ENCODE measurements at places on chromosomes 1 and 21.

- no peak for DNase-seq
Observed at GRCh38 chr1:197029749-197030148, 37.3 kb downstream of the F13B start.

DNA sequence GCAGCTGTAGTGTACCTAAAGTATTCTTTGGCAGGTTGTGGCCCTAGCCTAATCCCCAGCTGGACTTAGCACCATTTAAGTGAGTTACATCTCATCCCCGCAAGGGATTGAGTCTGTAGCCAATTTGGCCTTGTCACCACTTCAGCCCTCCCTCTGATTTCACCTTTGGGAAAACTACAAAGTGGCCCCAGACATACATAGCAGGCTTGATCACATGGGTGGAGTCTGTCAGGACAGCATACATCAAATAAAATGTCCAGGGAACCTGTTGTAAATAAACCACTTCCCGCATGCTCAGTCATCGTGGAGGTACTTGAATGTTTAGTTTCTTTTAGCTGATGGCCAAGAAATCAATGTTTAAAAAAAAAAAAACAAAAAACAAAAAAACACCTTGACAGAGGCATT lies 142.5 kb downstream of the DHRS3 start:
- no peak for DNase-seq

GRCh38 chr1:223264529-223264928 lies 99.4 kb downstream of the SUSD4 start:
- DNase-seq = no peak

DNA sequence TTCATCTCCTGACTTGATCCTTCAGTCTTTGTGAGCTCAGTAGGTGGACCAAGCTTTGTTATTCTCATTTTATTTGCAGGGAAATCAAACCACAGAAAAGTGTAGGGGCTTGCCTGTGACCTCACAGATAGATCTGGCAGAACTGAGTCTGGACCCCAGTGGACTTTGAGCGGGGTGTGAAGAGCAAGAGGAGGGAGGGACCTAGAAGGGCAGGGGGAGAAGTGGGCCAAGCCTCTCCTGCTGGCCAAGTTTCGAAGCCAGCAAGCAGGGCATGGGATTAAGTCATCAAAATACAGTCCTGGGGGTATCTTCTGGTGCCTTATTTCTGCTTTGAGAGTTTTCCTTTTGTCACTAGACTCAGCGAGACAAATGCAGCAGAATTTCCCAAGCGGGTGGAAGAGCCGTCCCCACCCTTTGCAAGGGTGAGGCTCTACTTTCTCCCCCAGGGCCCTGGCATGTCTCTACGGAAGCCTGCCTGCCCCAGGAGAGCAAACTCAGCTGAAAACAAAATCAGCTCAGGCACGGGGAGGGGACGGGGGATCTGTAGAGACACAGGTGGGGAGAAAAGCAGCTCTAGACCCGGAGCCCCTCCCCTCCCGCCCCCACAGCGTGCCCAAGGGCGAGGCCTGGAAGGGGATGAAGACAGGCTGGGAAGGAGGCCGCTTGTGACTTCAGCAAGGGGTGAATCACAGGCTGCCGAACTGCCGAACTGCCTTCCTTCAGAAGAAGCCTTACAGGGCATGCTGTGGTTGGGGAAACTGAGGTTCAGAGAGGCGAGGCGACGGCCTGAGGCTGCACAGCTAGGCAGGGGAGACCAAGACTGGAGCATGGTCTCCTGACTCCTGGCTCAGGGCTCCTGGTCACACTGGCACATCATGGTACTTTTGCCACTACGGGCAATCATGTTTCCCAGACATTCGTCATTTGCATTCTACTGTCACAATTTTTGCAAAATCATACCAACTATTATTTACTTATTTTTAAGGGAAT lies 19.2 kb downstream of the PKP1 start:
- peak; percentile 35 for DNase-seq

Measured in NCI-H2171 treated with DMSO at 0.1 percent for 48 hours (cell line).